ENCODE measurements at places on chromosomes 7 and 10.

- DNase-seq: no peak
Measured at GRCh38 chr7:132872034-132872433, 209.9 kb downstream of the CHCHD3 start.

GRCh38 chr7:4745971-4746919 is 29.2 kb upstream of the AP5Z1 start:
- no peak for DNase-seq

DNA sequence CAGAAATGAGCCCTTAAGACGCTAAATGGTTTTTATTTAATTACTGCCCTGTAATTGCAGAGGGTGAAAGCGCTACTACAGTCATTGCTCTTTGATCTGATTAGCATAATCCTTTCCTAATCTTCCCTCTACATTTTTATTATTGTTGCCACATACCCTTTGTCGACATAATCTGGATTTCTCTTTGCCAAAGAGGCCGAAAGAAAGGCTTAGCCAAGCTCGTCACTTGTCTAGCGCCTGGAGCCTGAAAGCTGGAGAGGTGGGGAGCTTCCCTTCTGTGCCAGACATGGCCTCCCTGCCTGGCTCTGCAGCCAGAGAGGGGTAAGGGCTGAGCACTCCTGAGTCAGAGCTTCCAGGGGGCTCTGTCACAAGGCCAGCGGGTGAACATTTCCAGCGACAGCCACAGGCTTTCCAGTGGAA is 145.9 kb downstream of the PRKAG2 start:
- DNase-seq: no peak

DNA sequence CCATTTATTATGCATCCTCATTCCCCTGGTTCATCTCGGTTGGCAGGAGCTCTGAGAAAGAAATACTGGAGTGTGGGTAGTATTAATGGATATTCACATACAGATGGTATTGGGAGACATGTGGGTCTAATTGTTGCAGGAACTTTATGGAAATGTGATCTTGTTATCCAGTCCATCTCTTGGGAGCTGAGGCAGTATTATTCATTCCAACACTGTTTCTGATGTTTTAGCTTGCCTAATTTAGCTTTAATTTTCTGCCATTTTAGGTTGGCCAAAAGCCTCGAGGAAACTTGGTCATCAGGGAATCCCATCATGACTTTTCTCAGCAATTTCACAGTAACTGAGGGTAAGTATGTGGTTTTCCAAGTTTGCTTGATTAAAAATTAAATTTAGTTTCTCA is 125.7 kb downstream of the ABCA13 start:
- DNase-seq: no peak

- DNase-seq: no peak
Measured at GRCh38 chr7:151400626-151401315, 9.1 kb downstream of the WDR86 start.

DNA sequence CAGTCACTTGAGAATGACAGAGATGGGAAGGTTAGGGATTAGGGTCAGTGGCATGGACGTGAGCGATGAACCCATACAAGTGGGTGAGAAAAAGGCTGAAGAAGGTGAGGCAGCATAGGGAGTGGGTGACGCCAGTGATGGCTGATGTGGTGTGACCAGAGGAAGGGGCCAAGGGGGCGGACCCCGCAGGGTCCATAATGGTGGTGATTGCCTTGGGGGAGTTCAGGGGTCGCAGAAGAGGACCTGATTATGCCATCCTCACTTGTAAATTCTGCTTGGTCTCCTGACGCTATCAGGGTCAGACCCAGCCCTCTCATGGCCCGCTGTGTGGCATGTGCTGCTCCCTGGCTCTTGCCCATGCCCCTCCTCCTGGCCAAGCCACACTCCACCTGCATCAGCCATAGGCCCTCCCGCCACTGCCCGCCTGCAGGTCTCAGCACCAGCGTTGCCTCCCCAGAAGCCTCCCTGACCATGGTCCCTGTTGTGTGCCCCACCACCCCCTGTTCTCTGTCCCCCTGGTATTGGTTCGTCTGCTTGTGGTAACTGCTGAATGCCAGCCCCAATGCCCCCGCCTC is 235.7 kb downstream of the EBF3 start:
- no peak for DNase-seq

DNA sequence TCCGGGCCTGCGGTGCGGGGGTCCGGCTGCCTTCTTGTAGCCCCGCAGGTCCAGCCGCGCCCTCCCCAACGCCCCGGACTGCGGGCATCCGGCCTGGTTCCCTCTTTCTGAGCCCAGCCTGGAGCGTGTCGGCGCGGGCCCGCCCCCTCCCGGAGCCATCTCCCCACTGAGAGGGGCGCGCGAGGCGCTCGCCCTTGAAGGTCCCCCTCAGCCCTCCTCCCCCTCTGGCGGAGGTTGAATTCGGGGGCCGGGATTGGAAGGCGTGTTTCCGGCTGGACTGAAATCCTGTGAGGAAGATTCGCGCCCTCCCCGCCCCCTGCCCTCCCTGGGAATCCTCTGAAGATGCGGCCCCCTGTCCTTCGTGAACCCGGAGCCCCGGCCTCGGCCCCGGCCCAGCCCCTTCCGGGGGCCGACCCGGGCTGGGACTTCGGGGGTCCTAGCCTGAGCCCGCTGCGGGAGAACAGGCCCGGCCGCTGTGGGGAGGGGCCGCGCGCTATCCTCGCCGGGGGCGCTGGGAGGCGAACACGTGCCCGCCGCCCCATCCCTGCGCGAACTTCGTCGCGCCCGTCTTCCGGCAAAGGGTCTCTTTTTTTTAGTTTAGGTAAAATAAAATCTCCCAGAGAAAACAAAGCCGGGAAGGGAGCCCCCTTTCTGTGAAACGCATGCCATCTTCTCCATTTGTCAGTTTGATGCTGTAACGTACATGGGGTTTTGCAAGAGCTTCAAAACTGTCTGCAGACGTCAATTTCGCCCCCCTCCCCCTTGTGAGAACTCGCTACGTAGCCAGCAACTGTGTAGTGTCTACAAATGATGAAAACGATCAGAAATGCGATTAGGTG is 636 bp downstream of the PDCD4 start:
- DNase-seq: peak; percentile 49

GRCh38 chr10:132648851-132649528 is 111.4 kb downstream of the INPP5A start:
- DNase-seq: no peak

DNA sequence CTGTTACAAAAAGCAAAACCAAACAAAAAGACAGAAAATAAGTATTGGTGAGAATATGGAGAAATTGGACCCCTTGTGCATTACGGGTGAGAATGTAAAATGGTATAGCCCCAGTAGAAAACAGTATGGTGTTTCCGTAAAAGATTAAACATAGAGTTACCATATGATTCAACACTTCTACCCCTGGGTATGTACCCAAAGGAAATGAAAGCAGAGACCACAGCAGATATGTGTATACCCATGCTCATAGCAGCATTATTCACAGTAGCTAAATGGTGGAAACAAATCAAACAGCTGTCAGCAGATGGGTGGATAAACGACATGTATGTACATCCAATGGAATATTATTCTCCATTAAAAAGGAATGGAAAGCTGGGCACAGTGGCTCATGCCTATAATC is 42.4 kb downstream of the STARD3NL start:
- no peak for DNase-seq

DNA sequence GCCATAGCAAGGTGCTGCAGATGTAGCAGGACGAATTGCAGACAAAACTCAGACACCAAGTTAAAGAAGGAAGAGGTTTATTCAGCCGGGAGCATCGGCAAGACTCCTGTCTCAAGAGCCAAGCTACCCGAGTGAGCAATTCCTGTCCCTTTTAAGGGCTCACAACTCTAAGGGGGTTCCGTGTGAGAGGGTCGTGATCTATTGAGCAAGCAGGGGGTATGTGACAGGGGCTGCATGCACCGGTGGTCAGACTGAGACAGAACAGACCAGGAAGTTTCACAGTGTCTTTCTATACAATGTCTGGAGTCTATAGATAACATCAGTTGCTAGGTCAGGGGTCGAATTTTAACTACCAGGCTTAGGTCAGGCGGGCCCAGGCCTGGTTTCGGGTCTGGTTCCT is 222.0 kb upstream of the C7orf33 start:
- no peak for DNase-seq

DNA sequence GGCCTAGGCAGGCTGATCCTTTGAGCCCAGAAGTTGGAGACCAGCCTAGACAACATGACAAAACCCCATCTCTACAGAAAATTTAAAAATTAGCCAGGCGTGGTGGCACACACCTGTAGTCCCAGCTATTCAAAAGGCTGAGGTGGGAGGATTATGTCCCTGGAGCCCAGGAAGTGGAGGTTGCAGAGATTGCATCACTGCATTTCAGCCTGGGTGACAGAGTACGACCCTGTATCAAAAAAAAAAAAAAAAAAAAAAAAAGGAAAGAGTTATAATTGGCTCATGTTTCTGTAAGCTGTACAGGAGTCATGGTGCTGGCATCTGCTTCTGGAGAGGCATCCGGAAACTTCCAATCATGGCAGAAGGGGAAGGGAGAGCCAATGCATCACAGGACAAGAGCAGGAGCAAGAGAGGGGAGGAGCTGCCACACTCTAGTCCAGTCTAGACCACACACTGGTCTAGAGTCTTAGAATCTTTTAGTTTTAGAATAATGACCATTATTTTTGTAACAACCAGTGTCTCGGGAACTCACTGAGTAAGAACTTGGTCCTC is 16.8 kb downstream of the DOCK1 start:
- no peak for DNase-seq

DNA sequence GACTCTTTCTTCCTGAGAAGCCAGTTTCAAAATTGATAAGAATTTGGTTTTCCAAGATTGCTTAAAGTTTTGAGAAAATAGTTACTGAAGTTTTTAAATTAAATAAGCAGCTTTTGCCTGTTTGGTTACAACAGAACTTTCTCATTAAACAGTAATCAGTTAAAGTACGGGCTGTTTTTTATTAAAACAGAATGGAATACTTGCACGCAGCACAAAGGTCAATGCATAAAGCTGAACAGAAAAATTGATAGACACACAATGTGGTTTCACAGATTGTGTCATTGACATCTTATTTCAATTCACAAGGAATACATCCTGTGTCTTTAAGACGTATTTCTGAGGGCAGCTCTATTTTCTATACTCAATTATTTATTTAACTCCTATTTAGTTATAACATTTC is 192.2 kb downstream of the PRKG1 start:
- no peak for DNase-seq

DNA sequence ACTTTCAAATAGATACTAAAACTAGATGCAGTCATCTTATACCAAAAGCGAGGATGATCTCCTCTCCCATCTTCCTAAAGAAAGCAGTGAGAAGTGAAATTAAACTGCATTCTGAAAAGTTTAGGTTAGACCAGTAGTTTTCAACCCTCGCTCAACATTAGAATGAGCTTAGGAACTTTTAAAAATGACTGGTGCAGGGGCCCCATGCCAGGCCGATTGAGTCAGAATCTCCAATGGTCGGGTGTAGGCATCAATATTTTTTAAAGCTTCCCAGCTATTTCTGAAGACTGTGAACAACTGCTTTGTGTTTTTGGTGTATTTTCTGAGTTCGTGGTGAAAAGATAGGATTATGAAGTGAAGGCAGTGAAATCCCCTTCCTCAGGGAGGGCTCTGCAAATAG is 146.0 kb downstream of the VTI1A start:
- DNase-seq: no peak

- DNase-seq: no peak
Measured at GRCh38 chr7:9709216-9709615, 1264.5 kb upstream of the PHF14 start.

DNA sequence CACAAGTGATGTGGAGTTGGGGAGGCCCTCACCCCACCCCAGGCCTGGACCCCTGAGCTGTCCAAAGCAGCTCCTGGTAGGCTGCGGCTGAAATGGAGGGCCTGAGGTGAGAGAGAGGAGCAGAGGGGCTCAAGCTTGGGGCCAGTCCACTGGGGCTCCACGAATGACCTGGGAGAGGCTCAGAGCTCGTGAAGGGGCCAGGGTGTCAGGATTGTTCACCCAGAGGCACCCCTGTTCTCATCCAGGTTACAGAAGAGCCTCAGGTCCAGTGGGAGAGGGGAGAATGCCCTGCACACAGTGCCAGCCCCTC is 102.2 kb upstream of the RET start:
- no peak for DNase-seq

- no peak for DNase-seq
Measured at GRCh38 chr7:157462840-157463239, 126.0 kb downstream of the DNAJB6 start.

GRCh38 chr7:7553386-7553785 is 13.3 kb upstream of the MIOS start:
- DNase-seq: no peak

GRCh38 chr10:7196284-7196683 is 214.6 kb downstream of the SFMBT2 start:
- DNase-seq: no peak

- DNase-seq: no peak
Measured at GRCh38 chr7:142507799-142508198, 241.5 kb upstream of the PRSS1 start.

- no peak for DNase-seq
Measured at GRCh38 chr7:137990251-137990941, 11.5 kb downstream of the CREB3L2 start.

GRCh38 chr7:91566402-91566732 is 302.1 kb downstream of the FZD1 start:
- no peak for DNase-seq

- DNase-seq: no peak
Measured at GRCh38 chr10:24891823-24892222, 60.6 kb downstream of the PRTFDC1 start.

DNA sequence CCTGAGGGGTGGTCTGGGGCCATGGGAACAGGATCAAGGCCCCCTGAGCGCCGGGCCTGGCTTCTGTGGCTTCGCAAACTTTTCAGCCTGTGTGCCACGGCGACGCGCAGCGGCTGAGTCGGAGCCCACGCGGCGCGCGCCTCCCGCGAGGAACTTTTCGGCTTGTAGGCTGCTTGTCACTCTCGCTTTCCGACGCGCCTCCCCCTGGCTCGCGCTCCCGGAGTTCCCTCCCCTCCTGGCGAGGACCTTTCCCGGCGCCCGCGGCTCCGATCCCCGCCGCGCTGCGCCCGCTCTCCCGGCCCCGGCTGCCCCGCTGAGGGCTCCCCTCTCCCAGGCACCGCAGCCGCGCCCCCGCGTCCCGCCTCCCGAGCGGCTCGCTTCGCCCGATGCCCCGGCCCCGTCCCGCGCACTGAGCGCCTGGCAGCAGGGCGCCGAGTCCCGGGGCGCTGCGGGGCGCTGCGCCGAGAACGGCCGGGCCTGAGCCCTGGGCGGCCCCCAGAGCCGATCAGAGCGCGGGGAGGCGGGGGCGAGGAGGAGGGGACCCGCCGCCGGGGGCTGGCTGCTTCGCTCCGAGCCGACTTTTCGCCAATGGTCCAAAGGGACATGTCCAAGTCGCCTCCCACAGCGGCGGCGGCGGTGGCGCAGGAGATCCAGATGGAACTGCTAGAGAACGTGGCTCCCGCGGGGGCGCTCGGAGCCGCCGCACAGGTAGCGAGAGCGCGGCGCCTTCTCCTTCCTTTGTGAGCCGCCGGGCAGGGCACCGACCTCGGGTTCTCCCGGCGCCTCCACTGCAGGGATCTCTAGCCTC is at the start of gene CACNB2:
Gene CACNB2, plus strand, starts transcription at position 276 of the 808 bp plus-strand sequence.
- no peak for DNase-seq

GRCh38 chr7:659306-659847 is 67.1 kb upstream of the DNAAF5 start:
- no peak for DNase-seq

- no peak for DNase-seq
Measured at GRCh38 chr10:126090911-126091728, 194.8 kb downstream of the FANK1 start.

- DNase-seq: no peak
Measured at GRCh38 chr7:73308074-73308664, 457 bp downstream of the NSUN5 start.
